ENCODE measurements at places on chromosomes 12 and 14.
A peak's percentile ranks its signal among the peaks of the same experiment; 100 is the strongest.

DNA sequence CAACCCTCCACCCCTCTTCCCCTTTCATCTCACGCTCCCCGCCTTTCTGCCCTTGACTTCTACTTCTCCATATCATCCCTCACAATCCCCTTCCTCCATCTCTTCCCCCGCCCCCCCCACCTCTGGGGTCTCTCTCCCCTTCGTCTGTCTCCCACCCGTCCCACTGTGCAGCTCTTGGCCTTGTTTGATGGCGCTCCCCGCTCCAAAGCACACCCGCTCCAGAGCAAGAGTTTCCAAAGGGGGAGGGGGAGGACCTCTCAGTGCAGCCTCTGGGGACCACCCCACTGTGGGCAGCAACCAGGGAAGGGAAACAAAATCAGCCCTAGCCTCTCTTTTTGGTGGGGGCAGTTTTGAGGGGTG is 774 bp downstream of the CHGA start:
- no peak for DNase-seq

GRCh38 chr14:66240105-66240504 is 246.1 kb upstream of the CCDC196 start:
- DNase-seq: no peak

DNA sequence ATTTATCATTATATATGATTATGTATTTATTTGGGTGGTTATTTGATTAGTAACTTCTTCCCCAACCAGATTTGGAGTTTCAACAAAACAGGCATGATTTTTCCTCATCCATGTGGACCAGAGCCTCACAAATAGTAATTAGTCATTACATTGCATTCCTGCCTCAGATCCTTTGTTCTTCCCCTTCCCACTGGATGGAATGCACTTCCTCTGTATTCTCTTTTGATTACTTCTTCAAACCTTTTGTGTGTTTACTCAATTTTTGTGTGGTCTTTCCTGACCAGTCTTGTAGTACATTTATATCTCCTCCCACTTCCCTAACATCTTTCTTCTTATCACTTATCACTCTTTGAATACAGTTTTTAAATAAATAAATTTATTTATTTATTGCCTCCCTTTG is 15.5 kb downstream of the SYT1 start:
- no peak for DNase-seq

DNA sequence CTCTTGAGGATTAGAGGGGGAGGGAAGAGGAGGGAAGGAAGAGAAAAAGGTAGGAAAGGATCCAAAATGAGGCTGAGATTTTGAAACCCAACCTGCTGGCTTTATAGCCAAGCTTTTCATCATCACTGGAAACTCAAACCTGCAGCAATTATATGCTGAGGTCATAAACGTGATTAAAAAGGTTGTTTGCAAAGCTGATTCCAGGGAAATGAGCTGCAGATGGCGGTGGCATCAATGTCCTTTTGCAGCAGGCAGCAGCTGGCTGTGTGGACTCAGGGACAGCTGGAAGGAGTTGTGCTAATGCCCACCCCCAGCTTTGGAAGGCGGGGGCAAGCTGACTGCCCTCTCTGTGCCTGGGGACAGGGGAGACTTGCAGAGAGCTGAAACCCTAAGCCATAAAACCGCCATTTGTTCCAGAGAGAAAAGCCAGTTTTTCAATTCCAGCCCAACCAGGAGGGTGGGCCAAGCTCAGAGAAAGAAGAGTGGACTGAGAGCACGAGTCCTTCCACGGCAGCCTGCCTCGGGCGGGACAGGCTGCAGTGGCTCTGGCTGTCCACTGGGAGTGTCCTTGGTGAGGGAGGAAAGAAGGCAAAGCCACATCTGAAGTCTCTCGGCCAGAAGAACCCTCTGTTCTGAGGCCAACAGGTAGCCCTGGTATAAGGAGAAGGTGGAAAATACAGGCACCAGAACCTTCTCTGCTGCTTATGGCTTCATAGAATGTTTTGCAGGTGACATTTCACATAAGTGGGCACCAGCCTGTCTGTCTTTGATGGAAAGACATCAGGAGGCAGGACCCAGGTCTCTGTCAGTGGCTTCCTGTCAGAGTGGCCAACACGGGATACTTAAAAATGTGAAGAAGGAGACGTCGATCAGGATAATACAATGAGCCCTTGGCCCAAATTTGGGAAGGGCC is 90.7 kb downstream of the SINHCAF start:
- peak; percentile 11 for DNase-seq

- DNase-seq: no peak
Observed at GRCh38 chr14:43165651-43166050, 1341.4 kb downstream of the FSCB start.

- DNase-seq: no peak
Observed at GRCh38 chr12:50564948-50565297, 60.1 kb downstream of the DIP2B start.

DNA sequence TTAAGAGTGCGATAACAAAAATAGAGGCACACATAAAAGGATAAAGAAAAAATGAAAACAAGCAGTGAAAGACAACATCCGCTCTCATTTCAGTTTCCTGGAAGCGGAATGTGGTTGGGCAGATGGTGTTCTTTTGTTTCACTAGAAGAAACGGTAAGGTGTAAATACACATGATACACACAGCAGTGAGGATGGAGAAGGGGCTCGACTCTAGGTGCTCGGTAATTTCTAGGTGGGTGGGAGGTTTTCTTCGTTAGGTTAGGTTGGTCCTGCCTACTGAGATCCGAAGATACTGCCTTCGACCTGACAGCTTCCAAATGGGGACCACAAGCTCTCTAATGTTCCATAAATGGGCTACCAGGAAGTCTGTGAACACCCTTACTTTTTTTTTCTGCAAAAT is 1082.5 kb downstream of the BCL11B start:
- no peak for DNase-seq

- DNase-seq: no peak
Observed at GRCh38 chr12:123506059-123506842, 27.3 kb downstream of the RILPL1 start.

GRCh38 chr14:100443603-100444002 is 120.5 kb downstream of the SLC25A47 start:
- no peak for DNase-seq

- DNase-seq: peak; percentile 65
Observed at GRCh38 chr12:69464428-69464827, 5.8 kb upstream of the FRS2 start.

GRCh38 chr12:107903341-107904061 is 129.0 kb downstream of the ASCL4 start:
- peak; percentile 52 for DNase-seq

DNA sequence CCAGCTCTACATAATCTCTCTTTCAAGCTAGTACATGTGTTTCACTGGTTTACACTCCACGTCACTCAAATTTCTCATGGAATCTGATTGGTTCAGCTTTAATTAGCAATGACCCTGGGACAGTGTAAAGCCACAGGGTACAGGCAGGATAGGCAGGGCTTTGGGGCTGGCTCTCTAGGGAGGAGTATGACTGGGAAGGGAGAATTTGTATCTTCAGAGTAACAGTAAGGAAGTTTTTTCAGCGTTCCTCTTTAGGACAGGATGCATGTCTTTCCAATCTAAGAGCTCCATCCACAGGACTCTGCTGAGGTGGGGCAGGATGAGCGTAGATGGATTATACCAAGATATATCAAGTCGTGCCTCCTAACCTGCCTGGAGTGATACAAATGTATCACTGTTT is 112.0 kb upstream of the CLEC14A start:
- no peak for DNase-seq

DNA sequence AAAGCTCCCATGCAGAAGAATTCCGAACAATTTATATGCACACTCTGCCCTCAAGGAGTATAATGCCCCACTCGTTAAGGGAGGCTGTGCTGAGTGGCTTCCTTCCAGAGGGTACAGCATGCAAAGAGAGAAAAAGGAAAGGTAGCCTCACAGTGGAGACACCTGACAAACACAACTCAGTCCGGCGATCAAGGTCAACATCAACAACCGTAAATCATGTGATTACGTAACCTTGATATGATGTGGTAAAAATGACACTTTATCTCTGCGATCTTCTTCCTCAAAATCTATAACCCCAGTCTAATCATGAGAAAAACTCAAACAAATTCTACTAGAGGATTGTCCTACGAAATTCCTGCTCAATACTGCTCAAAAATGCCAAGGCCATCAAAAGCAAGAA is 400.5 kb upstream of the CCDC196 start:
- DNase-seq: no peak

- peak; percentile 18 for DNase-seq
Observed at GRCh38 chr14:68864361-68864750, 71.5 kb upstream of the ZFP36L1 start.

DNA sequence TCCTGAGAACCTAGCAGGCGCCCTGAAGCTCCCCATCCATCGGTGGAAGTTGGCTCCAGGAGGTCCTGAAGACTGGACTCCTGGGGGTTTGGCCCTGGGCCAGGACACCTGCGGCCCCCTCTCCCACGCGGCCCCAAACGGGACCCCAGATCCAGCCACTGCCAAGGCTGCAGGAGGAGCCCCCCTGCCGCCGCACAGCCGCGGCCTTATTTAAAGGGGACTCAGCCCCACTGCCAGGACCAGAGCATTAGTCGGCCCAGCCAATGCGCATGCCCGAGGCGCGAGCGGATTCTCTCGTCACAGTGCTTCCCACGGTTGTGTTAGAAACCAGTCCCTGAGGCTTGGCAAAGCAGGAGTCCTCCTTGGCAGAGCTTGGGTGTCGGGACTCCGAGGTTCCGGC is 775.2 kb upstream of the ALG10B start:
- DNase-seq: no peak

DNA sequence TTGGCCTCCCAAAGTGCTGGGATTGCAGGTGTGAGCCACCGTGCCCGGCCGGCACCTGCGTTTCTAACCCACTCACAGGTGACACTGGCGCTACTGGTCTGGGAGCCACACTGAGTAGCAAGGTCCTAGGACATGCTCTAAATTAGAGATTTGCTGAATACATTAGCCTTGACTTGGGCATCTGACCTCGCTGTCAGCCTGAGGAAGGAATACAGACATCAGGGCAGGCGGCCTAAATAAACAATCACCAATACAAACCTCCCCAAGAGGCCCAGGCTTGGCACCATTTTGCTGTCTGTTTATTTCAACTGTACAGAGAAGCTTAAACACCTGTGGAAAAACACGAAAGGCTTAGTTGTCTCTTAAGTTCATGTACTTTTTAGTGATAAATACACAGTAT is 27.5 kb downstream of the P2RX4 start:
- DNase-seq: no peak

GRCh38 chr14:26702721-26703230 is 104.9 kb upstream of the NOVA1 start:
- DNase-seq: no peak

DNA sequence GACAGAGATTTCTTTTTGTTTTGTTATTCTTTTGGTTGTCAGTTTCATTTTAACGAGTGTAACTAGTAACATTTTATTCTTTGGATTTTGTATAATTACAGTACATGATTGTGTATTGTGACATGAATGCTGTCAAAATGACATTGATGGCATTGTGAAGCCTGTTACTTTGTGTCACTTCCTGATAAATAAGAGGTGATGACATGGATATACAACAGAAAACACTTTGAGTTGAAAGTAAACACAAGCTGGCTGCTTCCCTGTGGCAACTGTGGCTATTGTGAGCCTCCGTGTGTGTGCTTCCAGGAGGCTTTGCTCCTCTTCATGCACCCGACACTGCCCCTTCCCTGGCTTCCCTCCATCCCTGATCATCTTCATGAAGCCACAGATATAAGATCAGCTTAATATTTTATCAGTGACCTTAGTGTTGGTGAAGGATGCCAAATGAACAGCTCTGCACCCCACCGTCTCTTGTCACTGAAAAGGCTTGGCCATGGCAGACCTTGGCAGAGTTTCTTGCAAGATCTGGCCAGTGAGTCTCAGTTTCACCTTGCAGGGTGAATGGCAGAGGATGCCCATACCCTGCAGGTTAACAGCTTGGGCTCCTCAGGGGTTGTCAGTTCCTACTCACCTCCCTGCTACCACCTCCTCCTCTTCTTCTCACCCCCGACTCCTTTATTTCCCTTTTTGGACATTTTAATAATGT is 191.9 kb downstream of the EPS8 start:
- DNase-seq: no peak

DNA sequence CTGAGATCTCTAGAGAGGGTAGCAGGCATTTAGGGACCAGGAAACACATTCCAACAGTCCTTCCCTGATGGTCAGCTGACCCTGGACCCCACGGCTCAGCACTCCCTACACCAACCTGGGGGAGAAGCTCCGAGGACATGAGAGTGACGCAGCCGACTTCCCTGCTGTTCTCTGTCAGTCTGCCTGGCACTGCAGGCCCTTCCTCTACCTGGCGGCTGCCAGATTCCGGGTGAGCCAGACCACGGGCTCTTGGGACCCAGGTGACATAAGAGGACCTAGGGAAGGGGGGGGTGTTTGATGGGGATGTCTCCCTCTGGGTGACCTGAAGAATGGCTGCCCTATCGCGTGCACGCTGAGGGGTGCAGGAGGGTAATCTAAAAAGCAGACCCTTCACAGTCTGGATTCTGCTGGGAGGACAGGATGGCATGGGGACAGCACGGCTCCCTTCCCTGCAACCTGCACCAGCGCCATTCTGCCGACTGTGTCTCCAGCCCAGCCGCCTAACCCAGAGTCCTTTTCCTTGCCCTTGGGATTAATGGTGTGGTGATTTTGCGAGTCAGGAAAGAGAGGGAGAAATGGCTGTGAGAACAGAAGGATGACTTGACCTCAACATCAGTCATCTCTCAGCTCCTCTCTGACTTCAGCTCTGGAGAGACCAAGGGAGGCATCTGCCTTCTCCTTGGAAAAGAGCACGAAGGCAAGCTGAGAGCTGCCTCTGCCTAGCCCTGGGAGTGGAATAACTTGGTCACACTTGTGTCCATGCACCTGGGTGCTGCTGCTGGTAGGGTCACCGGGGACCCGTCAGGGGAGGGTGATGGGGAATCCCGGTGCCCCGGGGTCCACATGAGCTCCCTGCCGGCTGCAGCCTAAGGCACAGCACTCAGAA is 158.5 kb downstream of the CALM1 start:
- DNase-seq: no peak

GRCh38 chr14:103205541-103205906 is 82.3 kb downstream of the TNFAIP2 start:
- no peak for DNase-seq

DNA sequence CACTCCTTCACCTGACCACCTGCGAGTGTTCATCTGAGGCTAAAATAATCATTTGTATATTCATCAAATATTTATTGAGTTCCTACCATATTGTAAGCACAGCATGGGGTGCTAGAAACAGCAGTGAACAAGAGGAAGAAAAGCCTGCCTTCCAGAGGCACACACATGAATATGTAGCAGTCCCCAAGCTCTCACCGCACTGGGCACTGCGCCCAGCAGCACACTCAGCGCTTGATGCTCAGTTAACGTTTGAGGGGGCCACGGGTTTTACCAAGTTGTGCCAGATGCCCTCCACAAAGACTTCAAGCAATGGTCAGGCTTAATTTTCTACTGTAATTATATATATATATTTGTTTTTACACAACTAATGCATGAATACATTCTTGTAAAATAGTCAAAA is 52.0 kb downstream of the HELB start:
- no peak for DNase-seq

- no peak for DNase-seq
Observed at GRCh38 chr12:48026060-48026827, 22.0 kb upstream of the COL2A1 start.

- DNase-seq: peak; percentile 7
Observed at GRCh38 chr12:108468196-108468968, 46.7 kb upstream of the FICD start.

- DNase-seq: no peak
Observed at GRCh38 chr12:42643881-42644579, 54.5 kb upstream of the PRICKLE1 start.

- DNase-seq: peak; percentile 87
Observed at GRCh38 chr12:27549801-27550652, 26.0 kb downstream of the PPFIBP1 start.

GRCh38 chr12:107091989-107092641 is 1.2 kb downstream of the CRY1 start:
- peak; percentile 70 for DNase-seq

- peak; percentile 38 for DNase-seq
Observed at GRCh38 chr14:75010472-75011093, 7.9 kb downstream of the EIF2B2 start.

Data from inflammatory macrophage (primary cell).